ENCODE measurements at places on chromosomes 6 and 20. TPM values are rescaled to one million over a fixed set of nuclear protein-coding genes. Genes with fewer than 3 reads are reported as not detected.

GRCh38 chr6:25962149-25963127 is at the start of gene TRIM38:
TSS of gene TRIM38 (plus strand) at chr6:25962802. CDS start at chr6:25966523, 3,721 bp downstream.
- H3K27ac ChIP-seq = peak within 1 kb of the TSS; percentile 54
- H3K27me3 ChIP-seq = no peaks in the 10 kb centered on the region

DNA sequence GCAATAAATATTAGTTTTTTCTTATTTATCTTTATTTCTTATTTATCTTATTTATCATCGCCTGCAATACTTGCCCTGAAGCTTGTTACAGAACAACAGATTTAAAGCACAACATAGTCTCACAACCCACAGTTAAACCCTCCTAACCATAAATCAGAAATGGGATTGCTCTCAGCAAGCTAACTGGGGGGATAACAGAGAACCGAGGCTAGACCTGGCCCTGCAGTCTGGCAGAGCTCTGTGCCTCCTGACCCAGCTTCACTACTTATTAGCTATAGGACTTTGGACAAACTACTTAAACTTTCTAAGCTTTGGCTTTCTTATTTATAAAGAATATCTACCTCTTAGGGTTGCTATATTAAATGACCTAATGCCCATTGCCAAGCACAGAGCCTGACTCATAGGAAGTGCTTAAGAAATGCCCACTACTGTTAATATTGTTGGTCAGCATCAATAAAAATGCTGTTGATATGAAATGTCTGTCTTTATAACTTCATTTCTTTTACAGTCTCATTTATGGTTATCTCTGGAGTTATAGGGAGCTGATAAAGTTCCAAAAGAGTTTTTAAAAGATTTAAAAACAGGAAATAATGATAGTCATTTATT is 87.9 kb upstream of the BEND6 start:
- peaks cover 34% of the 10 kb centered on the region for H3K4me1 ChIP-seq
- H3K27me3 ChIP-seq = no peaks in the 10 kb centered on the region
- H3K4me3 ChIP-seq = no peak overlapping the region
- no peak overlapping the region for H3K27ac ChIP-seq
- DNase-seq = no peak

DOK5 gene
- total RNA-seq = not detected

IL17F gene
- not detected for total RNA-seq

SLC22A16 gene
- total RNA-seq = not detected

ANGPT4 gene
- total RNA-seq = not detected

- no peaks in the 10 kb centered on the region for H3K4me1 ChIP-seq
- H3K27me3 ChIP-seq = no peaks in the 10 kb centered on the region
- H3K4me3 ChIP-seq = no peak overlapping the region
- no peak overlapping the region for H3K27ac ChIP-seq
Measured at GRCh38 chr6:29769336-29769735, 46.1 kb downstream of the HLA-F start.

AGER gene
- 1.4 TPM for total RNA-seq

BTN1A1 gene
- total RNA-seq = not detected

DNA sequence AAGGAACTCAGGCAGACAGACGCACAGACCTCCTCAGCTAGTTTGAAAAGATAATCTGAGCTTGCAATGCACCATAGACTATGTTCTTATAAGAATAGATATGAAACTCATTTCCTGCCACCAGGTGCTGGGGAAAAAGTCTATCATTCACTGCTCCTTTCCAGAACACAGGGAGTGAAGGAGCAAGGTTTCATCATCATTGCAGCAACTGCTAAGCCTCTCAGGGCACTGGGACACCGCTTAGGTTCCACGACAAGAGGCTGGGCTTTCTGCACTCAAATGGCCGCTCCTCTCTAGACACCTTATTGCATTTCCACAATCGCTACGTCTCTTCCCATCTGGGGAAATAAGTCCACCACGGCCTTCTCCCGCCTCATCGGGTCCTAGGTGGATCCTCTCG is 418.5 kb upstream of the JARID2 start:
- no peaks in the 10 kb centered on the region for H3K36me3 ChIP-seq
- no peak overlapping the region for H3K27ac ChIP-seq
- H3K4me3 ChIP-seq = no peak overlapping the region
- DNase-seq = no peak

FOXQ1 gene
- not detected for total RNA-seq

DNA sequence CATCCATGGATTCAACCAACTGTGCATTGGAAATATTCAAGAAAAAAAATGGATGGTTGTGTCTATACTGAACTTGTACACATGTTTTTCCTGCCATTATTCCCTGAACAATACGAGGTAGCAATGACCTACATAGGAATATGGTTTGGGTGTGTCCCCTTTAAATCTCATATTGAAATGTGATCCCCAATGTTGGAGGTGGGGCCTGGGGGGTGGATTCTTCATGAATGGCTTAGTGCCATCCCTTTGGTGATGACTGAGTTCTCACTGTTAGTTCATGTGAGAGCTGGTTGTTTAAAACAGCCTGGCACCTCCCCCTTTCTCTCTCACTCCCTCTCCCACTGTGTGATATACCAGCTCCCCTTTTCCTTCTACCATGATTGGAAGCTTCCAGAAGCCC is 139.8 kb upstream of the BACH2 start:
- no peaks in the 10 kb centered on the region for H3K36me3 ChIP-seq
- peak; percentile 26 for DNase-seq
- H3K4me1 ChIP-seq = no peaks in the 10 kb centered on the region
- no peaks in the 10 kb centered on the region for H3K27me3 ChIP-seq

SLC22A2 gene
- total RNA-seq = 0.02 TPM

- no peak overlapping the region for H3K4me3 ChIP-seq
- H3K4me1 ChIP-seq = no peaks in the 10 kb centered on the region
- no peak for DNase-seq
- no peaks in the 10 kb centered on the region for H3K36me3 ChIP-seq
- no peak overlapping the region for H3K27ac ChIP-seq
- no peaks in the 10 kb centered on the region for H3K27me3 ChIP-seq
Measured at GRCh38 chr6:39700362-39700761, 24.8 kb downstream of the KIF6 start.

DNA sequence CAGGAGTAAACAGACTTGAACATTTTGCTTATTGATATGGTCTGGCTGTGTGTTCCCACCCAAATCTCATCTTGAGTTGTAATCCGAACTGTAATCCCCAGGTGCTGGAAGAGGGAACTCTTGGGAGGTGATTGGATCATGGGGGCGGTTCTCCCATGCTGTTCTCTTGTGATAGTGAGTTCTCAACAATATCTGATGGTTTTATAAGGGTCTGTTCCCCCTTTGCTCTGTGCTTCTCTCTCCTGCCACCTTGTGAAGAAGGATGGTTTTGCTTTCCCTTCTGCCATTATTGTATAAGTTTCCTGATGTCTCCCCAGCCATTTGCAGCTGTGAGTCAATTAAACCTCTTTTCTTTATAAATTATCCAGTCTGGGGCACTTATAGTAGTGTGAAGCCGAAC is 40.0 kb downstream of the MYLIP start:
- H3K4me3 ChIP-seq = no peak overlapping the region
- no peaks in the 10 kb centered on the region for H3K36me3 ChIP-seq
- DNase-seq = peak; percentile 62
- H3K27me3 ChIP-seq = no peaks in the 10 kb centered on the region
- no peaks in the 10 kb centered on the region for H3K4me1 ChIP-seq
- H3K27ac ChIP-seq = no peak overlapping the region

CFAP61 gene
- total RNA-seq = 0.23 TPM

PERP gene
- total RNA-seq = 5.4 TPM

DNA sequence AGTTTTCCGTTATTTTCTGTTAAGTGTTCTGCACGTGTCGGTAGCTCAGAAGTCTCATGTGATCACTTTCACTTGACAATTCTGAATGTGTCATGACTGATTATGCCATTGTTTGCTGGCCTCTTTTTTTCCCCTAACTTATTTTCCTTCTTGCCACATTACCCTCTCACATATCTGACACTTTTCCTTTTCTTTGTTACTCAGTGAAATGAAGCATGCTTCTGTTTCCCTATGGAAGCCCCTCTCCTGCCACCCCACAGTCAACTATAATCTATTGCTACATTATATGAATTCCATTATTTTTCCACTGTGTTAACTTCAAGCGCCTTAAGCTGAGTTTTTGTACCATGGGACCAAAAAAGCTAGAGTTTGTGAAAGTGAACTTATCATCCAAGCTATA is 531.6 kb upstream of the HS3ST5 start:
- H3K27me3 ChIP-seq = no peaks in the 10 kb centered on the region
- no peak for DNase-seq
- H3K27ac ChIP-seq = no peak overlapping the region

DNA sequence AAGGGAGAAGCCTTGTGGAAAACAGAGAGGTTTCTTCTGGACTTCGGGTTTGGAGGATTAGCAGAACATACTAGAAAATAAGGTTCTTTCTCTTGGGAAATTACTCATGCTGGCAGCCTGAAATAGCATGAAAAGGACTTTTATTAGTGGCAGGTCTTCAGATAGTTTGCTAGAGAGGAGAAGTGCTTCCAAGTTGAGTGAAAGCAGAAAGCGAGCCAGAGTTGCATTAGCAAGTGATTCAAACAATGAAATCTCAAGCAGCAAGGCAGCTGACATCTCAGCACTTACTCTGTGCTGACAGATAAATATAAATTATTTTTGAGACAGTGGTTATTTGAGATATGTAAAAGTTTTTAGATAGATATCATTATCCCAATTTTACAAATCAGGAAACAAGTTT is 91.9 kb downstream of the PLCB4 start:
- no peaks in the 10 kb centered on the region for H3K36me3 ChIP-seq
- H3K27ac ChIP-seq = no peak overlapping the region
- no peak for DNase-seq
- H3K4me3 ChIP-seq = no peak overlapping the region
- peaks cover 5% of the 10 kb centered on the region for H3K27me3 ChIP-seq

SIRPB1 gene
- not detected for total RNA-seq

- H3K4me1 ChIP-seq = no peaks in the 10 kb centered on the region
- no peak for DNase-seq
- no peak overlapping the region for H3K27ac ChIP-seq
- H3K27me3 ChIP-seq = no peaks in the 10 kb centered on the region
- no peaks in the 10 kb centered on the region for H3K36me3 ChIP-seq
Measured at GRCh38 chr6:104558746-104559145, 301.0 kb downstream of the HACE1 start.

OR12D3 gene
- not detected for total RNA-seq

COX4I2 gene
- not detected for total RNA-seq

GRCh38 chr6:37531437-37532036 is 31.8 kb upstream of the CCDC167 start:
- no peak overlapping the region for H3K4me3 ChIP-seq
- H3K4me1 ChIP-seq = 0 out of 2 replicates have a peak, but pooled peaks cover 3% of the 10 kb centered on the region
- H3K36me3 ChIP-seq = no peaks in the 10 kb centered on the region
- H3K27ac ChIP-seq = no peak overlapping the region
- DNase-seq = peak; percentile 48

SMLR1 gene
- not detected for total RNA-seq

ENPP1 gene
- total RNA-seq = 34.0 TPM

DNA sequence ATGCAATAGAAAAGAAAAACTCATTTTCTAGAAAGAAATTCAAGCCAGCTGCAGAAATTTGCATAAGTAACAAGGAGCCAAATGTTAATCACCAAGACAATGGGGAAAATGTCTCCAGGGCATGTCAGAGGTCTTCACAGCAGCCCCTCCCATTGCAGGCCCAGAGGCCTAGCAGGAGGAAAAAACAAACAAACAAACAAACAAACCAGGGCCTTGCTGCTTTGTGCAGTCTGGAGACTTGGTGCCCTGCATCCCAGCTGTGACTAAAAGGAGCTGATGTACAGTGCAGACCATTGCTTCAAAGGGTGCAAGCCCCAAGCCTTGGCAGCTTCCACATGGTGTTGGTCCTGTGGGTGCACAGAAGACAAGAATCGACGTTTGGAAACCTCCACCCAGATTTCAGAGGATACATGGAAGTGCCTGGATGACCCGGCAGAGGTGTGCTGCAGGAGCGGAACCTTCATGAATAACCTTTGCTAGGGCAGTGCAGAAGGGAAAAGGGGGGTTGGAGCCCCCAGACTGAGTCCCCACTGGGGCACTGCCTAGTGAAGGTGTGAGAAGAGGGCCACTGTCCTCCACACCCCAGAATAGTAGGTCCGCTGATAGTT is 110.9 kb upstream of the AKAP12 start:
- DNase-seq = no peak
- no peaks in the 10 kb centered on the region for H3K27me3 ChIP-seq
- H3K27ac ChIP-seq = no peak overlapping the region
- no peaks in the 10 kb centered on the region for H3K36me3 ChIP-seq
- no peak overlapping the region for H3K4me3 ChIP-seq

DNA sequence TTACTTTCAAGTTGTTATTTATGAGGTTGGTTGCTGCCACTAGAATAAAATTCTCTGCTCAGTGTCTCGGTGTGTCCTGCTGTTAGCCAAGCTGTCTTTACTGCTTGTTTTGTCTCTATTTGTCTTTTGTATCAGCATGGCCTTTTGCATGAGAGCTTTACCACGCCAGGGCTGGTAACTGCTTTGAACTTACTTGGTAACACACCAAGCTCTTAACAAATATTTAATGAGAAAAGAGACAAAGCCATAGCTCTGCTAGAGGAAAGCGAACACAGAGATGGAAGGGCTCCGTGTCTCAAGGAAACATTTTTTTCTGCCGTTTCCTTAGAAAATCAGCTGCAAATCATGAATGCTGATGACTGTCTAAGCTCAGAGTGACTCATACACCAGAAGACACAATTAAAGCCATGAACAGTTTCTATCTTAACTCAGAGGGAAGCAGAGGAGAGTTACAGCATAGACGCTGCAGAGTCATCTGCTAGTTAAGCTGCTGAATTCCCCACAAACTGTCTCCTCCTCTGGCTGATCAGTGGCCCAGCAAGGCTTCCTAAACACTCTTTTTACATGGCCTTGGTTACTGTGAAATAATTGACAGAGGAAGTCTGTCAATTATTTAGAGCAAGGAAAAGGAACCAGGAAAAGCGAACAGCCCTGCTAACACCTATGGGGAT is 44.8 kb downstream of the AGPAT4 start:
- no peak for DNase-seq
- no peaks in the 10 kb centered on the region for H3K27me3 ChIP-seq
- H3K4me1 ChIP-seq = no peaks in the 10 kb centered on the region
- peaks cover 10% of the 10 kb centered on the region for H3K36me3 ChIP-seq
- no peak overlapping the region for H3K4me3 ChIP-seq
- no peak overlapping the region for H3K27ac ChIP-seq

HLA-DPA1 gene
- total RNA-seq = not detected

DNA sequence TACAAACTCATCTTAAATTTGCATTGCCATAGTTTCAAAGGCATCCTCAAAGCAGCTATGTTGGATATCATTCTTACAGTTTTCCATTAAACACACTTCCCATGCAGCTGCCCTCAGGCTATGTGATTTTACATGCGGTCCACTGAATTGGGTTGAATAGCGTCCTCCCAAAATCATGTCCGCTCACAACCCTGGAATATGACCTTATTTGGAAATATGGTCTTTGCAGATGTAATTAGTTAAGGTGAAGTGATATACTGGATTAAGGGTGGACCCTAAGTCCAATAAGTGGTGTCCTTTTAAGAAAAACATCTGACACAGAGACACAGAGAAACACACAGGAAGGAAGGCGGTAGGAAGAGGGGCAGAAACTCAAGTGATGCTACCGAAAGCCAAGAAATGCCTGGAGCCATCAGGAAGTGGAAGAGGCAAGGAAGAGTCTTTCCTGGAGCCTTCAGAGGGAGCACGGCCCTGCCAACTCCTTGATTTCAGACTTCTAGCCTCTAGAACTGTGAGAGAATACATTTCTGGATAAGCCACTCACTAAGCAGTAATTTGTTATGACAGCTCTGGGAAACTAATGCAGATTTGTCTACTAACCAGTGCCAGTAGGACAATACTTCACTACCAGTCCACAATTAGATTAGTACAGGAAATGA is 42.7 kb upstream of the NHSL1 start:
- H3K27ac ChIP-seq = no peak overlapping the region
- no peaks in the 10 kb centered on the region for H3K36me3 ChIP-seq
- H3K4me3 ChIP-seq = no peak overlapping the region
- H3K4me1 ChIP-seq = peaks cover 10% of the 10 kb centered on the region
- no peaks in the 10 kb centered on the region for H3K27me3 ChIP-seq
- DNase-seq = no peak

Data from SJCRH30 (cell line).